Fibroblast of skin of abdomen (primary cell): ENCODE measurements at places on chromosomes 13 and 19.
A peak's percentile ranks its signal among the peaks of the same experiment; 100 is the strongest.

DNA sequence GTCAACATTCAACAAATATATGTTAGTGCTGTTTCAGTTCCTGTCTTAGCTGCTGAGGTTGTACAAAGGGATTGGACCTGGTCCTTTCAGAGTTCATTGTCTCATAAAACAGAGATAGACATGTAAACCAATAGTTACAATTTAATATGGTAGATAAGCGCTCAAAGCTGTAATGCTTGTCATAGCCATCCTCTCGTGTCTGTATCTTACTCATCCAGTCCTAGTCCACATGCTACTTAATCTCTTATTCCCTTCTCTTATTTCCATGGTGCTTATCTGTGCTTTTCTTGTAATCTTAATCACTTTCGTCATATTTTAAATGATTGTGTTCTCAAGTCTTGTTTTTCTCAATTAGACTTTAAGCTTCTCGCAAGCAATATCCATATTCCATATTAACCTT is 185.2 kb upstream of the OBI1 start:
- no peak for DNase-seq

GRCh38 chr13:109130093-109130835 is 500.9 kb downstream of the MYO16 start:
- DNase-seq: no peak

DNA sequence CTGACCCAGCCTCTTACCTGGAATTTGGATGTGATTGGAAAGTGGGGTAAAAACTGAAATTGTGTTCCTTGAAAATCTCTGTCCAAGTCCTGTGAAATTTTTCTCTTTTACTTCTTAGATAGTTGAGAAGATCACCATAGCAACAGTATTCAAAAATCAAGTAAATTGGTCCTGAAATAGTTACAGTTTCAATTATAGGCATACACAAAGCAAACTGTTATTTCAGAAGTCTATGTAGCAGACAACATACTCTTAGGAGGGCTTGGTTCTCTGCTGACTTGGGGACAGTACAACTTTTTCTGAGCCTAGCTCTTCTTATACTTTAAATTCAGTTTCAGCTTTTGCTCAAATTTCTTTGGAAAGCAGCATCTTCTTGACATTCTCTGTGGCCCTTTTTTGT is 38.6 kb upstream of the URAD start:
- DNase-seq: no peak

DNA sequence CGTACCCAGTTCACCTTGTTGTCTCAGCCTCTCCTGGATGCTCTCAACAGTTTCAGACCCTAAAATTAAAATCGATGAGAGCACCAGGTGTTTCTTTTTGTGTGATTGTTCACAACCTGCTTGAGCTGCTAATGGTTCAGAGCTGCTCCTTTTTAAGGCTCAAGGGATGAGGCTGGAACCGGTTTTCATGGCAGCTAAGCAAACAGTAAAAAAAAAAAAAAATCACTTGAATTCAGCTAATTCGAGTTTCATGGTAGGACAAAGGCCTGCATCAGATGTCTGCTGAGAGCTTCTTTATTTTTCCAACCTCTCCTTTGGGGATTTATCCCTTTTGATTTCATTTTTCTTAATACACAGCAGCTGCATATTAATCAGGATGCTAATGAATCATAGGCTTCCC is 6.5 kb downstream of the SYCE2 start:
- DNase-seq: no peak

- no peak for DNase-seq
These were observed 4.8 kb downstream of the CEBPA start for GRCh38 chr19:33297401-33298145.

GRCh38 chr19:41959056-41960053 is at the start of gene RABAC1:
Gene RABAC1 (minus strand): TSS chr19:41959321. CDS start chr19:41959292, 29 bp downstream.
- DNase-seq: peak; percentile 93

GRCh38 chr13:41941174-41941573 is 19.7 kb downstream of the VWA8 start:
- no peak for DNase-seq

GRCh38 chr19:48715681-48716171 is 3.8 kb downstream of the MAMSTR start:
- peak; percentile 45 for DNase-seq

DNA sequence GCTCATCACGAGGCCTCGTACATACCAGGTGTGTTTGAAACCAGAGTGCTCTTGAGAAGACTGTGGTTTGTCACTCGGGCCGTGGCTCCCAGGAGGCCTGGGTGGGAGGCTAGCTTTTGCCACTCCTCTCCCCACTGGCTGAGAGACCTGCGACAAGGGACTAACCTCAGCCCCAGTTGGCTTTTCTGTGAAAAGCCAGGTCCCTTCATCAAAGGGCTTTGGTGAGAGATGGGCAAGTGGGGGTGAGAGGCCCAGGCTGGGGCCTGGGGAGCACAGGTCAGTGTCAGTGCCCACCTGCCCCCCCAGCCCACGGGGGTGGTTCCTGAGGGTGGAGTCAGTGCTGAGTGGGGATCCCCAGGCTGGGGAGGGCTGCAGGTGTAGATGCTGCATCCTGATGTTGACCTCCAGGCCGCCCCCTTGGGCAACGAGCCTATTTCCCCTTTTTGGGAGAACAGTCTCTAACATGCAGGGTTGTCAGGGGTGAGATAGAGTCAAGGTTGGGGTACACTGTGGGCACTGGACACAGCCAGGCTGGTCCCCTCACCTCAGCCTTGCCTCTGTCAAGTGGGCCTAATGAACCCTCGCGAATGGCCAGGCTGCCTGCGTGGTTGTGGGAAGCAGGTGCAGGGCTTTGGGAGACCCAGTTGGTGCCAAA is 661 bp downstream of the KCNJ14 start:
- no peak for DNase-seq
